Spinal cord (tissue), 10 donors: ENCODE measurements at places on chromosomes 6 and 20.

- H3K27ac ChIP-seq = no peak within 1 kb of the TSS
- peaks cover 10% of the 10 kb centered on the region for H3K36me3 ChIP-seq
- H3K4me1 ChIP-seq = peaks cover 11% of the 10 kb centered on the region
- no peaks in the 10 kb centered on the region for H3K27me3 ChIP-seq
Observed at GRCh38 chr6:692858-693722, at the start of gene EXOC2. Gene EXOC2, minus strand, starts transcription at chr6:693139. Its CDS starts 55,321 bp downstream, at chr6:637818.

DNA sequence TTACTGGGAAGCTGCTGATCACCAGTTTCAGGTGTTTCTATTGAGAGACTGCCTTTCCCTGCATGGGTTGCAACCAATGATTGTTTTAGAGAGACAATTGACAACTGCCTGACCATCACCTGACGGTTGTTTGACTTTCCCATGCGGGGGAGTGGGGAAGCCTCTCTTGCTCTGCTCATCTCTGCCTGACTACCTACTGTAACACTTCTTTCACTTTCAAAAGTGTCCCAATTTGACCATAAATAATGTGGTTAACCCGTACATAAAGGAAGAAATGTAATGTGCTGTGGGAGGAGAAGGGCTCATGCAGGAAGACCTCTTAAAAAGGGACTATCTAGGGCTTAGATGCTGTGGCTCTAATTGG lies 122.1 kb upstream of the PHACTR1 start:
- no peaks in the 10 kb centered on the region for H3K27me3 ChIP-seq
- H3K4me1 ChIP-seq = no peaks in the 10 kb centered on the region
- no peaks in the 10 kb centered on the region for H3K36me3 ChIP-seq
- H3K4me3 ChIP-seq = no peak overlapping the region
- no peak overlapping the region for H3K27ac ChIP-seq

- H3K36me3 ChIP-seq = no peaks in the 10 kb centered on the region
- no peak overlapping the region for H3K4me3 ChIP-seq
- H3K27ac ChIP-seq = no peak overlapping the region
- DNase-seq = no peak
Observed at GRCh38 chr6:24761193-24761835, 13.4 kb upstream of the GMNN start.

DNA sequence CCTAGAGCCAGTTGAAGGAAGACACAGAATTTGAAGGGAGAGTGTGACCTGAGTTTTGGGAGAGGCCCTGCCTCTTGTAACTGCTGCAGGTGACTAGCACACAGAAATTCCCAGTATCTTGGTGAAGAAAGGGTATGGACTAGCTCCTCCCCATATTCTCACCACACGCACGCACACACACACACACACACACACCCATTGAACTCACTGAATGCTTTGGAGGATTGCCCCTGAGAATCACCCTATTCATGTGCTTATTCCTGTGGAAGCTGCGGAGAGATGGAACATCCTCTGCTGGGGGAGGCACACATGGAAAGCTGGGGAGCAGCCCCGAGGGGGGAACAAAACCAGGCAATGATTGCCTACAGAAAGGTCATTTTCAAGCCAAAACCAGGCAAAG lies 6.2 kb upstream of the LMBRD1 start:
- H3K4me3 ChIP-seq = no peak overlapping the region
- no peaks in the 10 kb centered on the region for H3K36me3 ChIP-seq
- H3K27me3 ChIP-seq = no peaks in the 10 kb centered on the region

- H3K27me3 ChIP-seq = no peaks in the 10 kb centered on the region
- DNase-seq = peak; percentile 40
- no peaks in the 10 kb centered on the region for H3K4me1 ChIP-seq
- no peak overlapping the region for H3K27ac ChIP-seq
- no peak overlapping the region for H3K4me3 ChIP-seq
Observed at GRCh38 chr20:41903586-41903985, 285.4 kb upstream of the CHD6 start.

DNA sequence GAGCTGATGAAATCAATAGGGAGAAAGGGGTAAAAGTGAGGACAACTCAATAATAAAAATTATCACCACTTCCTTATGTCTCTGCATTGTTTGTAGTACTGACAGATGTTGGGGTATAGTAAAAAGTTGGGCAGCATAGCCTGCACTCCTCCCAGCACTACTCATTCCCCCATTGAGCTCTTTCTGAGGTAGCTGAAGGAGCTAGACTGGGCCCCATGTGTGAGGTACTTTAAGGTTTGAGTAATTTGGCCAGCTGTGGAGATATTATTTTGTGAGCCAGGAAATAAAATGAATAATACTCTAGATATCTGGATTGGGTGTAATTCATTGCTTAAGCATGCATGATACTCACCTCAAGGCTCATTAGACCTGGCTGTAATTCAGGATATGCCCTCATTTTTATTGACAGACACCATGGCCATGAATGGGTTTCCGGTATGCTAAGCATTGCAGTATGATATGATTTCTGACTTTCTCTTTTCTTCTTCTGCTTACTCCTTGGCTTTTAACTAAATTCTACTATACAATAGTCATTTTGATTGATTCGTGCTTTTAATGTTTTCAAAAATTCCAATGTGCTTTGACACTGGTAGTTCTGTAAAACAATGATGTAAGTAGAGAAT lies 283.9 kb upstream of the RIMS1 start:
- H3K4me1 ChIP-seq = no peaks in the 10 kb centered on the region
- H3K27me3 ChIP-seq = no peaks in the 10 kb centered on the region
- H3K4me3 ChIP-seq = no peak overlapping the region
- no peak overlapping the region for H3K27ac ChIP-seq
- H3K36me3 ChIP-seq = no peaks in the 10 kb centered on the region
